ENCODE measurements at places on chromosomes 3 and 15.
A peak's percentile ranks its signal among the peaks of the same experiment; 100 is the strongest.

- no peak for DNase-seq
Observed at GRCh38 chr3:57855281-57855680, 99.2 kb downstream of the SLMAP start.

- peak; percentile 1 for DNase-seq
Observed at GRCh38 chr15:83837945-83838571, 184.1 kb downstream of the ADAMTSL3 start.

- no peak for DNase-seq
Observed at GRCh38 chr15:67413770-67414390, 107.1 kb upstream of the C15orf61 start.

DNA sequence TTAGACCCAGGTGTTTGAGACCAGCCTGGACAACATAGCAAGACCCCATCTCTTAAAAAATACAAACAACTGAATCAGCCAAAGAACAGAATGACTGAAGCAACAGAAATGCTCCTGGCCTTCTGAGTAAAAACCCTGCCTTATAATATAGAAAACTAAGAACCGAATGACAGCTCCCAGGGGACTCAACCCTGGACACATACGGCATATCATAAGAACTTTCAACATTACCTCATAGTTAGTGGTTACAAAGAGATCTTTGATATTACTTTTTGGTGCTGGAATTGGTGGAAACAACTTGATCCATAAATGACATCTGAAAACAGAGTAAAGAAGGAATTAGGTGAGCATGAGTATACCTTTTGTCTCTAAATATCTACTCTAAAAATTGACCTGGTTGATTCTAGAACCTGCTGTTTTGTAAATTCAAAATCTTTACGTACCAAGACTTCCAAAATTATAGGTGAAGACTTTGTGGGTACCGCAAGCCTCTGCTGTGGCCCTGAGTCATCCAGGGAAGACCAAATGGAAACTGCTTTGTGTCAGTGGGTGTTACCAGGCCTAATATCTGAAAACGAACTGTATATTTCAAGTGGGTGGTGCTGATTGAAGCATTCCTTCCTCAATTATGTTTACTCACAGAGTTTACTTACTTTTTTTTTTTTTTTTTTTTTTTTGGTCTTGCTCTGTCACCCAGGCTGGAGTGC, 35.5 kb downstream of the IL5RA start:
- no peak for DNase-seq

DNA sequence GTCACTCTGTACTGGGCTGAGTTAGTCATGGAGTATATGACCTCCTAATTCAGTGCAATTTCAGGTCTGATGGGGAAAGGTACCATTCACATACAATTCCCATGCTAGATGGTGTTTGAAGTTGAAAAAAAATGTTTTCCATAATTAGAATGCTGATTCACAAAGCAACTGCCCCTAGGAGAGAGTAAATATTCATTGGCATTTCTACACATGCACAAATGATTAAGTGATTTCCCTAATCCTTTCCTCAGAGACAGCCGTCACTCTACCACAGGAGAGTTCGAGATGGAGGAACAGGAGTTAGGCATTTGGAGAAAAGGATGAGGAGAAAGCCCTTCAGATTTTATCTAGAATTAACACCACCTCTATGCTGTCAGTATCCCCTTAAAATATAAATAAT, 32.5 kb downstream of the GADL1 start:
- no peak for DNase-seq

GRCh38 chr3:197561926-197562325, 6.2 kb upstream of the BDH1 start:
- DNase-seq: no peak

DNA sequence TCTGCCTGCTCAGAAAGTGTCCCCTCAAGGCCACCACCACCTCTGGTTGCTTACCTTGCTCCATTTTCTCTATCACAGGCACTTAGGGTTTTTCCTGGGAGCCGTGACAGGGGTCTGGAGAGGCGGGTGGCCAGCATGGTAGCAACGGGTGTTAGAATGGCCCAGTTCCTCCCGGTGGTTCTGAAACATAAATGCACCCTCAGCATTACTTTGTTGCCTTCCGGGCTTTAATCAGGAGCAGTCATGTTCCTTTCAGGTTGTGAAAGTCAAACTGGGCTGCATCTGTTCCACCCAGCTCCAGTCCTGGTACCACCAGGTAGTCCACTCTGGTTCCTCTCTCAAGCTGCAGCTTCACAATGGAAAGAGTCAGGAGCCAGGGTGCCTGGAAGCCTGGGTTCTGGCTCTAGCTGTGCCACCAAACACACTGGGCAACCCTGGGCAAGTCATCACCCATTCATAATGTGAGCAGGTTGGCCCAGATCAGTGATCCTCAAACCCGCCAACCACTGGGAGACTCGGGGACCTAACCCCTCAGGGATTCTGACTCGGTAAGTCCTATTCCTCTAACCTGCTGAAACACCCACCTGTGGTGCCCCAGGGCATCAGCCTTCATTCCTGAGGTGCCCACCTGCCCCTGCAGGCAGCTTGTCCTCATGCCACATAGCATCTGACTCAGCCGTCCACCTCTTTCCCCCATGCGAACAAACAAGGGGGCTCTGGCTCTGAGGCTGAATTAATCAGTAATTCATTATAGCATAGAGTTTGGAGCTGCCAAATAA, 9.3 kb downstream of the BDH1 start:
- no peak for DNase-seq

DNA sequence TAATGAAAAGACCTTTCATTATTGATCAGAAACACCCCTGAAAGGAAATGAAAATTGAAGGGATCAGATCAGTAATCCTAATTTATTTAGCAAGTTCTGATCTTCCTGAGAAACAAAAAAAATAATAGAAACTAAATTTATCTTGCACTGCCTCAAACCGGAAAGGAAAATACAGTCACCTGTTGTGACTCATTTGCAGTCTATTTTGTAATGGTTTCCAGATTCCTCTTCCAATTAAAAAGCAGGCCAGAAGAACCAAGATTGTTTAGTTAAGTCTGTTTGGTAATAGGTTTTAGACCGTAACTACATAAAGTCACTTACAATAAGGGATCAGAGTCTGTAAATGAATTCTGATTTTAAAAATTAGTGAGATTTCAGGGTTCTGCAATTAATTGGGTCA, 49.7 kb upstream of the ATOSA start:
- no peak for DNase-seq

DNA sequence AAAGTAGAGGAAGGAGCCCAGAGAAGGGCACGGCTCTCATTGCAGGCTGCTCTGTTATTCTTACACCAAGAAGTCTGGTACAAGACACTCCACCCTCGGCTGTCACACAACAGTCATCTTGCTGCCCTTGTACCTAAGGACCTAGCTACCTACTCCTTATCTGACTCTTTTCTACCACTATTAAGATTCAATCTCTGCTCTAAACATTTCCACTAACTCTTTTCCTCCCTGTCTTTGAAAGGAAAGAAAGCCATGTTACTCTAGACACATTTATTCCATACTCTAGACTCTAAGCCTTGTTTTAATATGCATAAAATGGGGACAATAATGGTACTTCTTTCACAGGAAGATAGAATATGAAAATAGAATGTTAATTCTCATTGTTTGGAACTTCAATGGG, 73.3 kb upstream of the C3orf49 start:
- DNase-seq: no peak

DNA sequence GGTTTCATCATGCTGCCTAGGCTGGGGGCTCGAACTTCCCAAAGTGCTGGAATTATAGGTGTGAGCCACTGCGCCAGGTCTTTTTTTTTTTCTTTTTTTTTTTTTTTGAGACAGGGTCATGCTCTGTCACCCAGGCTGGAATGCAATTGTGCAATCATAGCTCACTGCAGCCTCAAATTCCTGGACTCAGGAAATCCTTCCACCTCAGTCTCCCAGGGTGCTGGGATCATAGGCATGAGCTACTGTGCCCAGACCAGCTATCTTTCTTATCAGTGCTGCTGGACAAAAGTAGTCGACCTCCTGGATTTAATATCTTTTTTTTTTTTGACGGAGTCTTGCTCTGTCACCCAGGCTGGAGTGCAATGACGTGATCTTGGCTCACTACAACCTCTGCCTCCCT, 60.8 kb downstream of the TFDP2 start:
- no peak for DNase-seq

DNA sequence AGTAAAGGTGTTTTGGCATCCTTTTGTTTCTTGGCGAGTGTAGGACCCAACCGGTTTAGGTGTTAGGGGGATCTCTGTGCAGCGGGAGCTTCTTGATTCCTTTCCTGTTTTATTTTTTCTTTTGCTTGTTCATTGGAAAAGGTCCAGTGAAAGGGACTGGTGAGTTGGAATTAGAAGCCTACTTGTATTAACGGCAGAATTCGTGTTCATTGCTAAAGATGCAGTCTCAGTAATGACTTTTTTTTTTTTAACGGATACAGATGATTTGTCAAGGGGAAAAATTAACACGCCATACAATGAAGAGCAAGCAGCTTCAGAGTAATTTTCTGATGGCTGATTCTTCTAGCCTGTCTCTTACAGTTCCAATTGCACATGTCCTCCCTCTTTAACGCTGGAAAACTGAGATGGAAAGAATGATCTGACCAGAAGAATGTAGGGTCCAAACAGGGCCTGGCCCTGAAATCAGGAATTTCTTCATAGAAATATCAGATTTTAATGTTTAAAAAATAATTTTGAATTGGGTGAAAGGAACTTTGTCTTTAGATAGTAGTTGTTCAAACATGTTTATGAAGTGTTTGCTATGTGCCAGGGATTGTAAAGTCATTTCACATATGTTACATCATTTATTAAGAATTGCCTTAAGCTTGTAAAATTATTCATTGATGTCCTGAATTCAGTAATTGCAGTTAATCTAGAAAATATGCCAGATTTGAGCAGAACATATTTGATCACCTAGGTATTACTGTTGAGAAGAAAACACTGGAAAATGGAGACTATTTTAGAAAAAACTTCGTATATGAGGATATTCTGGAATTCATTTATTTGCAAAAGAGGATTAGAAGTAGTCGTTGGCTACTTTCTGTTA, 1.4 kb downstream of the MAPK6 start:
- DNase-seq: no peak

DNA sequence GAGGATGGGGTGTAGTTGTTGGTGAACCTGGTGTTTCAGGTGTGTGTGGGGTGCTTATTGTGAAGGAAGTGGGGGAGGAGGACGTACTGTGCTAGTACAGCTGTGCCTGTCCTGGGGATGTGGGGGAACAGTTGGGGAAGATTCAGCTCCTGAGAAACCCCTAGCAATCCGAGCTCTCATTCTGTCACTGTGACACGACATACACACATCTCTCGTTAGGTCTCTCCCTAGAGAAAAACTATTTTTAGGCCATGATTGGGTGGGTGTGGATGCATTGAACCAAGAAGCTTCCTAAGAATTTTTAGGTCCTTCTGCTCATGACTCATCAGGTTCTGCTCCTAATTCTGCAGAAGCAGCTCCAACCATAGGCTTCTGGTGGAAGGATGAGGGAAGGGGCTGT, 54.3 kb downstream of the SLC30A4 start:
- no peak for DNase-seq

DNA sequence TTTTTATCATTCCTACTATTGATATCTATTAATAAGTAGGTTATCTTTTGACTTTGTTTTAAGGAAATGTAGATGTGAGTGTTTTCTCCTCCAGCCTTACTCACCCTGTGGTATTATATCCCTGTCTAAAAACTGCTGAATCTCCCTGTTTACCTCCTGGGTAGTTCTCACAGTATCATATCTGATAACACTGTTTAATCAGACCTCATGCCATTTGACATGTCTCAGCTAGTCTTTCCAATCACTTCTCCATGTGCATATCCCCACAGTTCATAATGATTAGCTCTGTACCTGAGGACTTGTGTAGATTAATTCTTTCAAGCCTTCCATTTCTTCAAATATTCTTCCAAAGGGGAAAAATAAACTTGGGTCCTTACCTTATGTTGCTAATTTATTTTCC, 30.7 kb downstream of the DUOX2 start:
- DNase-seq: no peak

DNA sequence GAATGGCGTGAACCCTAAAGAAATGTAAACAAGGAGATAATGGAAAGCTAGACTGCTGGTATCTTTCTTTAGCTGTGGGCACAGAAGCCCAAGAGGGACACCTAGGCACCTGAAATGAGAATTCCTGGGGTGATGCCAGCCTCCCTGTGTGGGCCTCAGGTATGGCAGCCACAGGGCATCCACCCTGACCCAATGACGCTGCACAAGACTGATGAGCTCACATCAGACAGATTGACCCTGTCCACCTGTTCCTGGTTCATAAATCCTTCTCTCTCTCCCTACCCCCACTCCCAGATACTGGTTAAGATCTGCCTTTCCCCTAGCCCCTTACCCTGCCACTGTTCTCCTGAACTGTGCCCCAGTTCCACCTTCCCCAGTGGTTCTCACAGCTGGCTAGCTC, 1.5 kb downstream of the GLB1 start:
- DNase-seq: no peak

DNA sequence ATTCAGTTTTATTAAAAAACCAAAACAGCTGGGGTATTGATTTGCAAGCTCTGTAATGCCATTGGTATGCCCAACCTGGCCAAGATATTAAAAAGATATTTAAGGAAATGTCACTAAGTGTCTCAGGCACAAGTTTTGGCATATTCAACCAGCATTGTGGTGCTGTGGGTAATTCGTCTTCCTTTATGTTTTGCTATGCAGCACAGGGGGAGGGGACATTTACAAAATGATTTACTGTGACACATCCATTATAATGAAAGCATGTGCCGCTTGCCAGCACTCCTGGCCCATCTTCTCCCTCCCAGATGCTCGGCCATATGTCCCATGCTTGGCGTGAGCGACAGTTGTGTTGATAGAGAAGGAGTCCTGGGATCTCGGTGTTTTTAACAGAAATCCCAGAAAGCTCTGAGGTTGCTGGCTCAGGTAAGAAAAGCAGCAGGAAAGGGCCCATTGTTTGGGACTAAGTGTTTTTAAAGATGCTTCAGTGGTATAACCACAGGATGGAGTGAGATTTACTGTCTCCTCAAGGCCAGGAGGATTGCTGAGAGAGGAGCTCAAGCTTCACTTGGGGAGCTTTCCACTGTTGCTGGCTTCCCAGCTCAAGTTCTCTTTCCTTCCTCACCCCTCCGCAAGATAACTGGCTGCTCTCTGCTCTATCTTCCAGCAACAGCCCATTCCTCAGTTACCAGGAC, 158.2 kb upstream of the TSC22D2 start:
- DNase-seq: no peak

GRCh38 chr3:11558411-11558903, 85.3 kb downstream of the VGLL4 start:
- DNase-seq: no peak

- DNase-seq: no peak
Observed at GRCh38 chr3:13874891-13875290, 5.0 kb downstream of the WNT7A start.

DNA sequence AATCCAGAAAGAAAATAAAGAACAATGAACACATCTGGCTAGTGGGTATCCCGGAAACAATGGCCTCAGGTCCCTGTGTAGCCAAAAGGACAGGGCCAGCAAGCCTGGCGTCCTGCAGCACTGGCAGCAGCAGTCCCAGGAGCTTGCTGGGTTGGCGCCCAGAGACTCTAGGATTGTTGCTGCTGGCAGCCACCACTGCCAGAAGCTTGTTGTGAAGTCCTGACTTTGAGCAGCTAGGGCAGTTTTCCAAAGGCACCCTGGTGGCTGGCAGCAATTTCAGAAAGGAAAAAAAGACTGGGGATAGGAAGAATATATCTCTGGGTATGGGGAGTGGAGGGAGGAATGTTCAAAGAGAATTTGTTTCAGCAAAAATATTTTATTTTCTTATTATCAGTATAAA, 11.3 kb downstream of the SHQ1 start:
- no peak for DNase-seq

- no peak for DNase-seq
Observed at GRCh38 chr3:107581230-107581629, 58.5 kb downstream of the BBX start.

- no peak for DNase-seq
Observed at GRCh38 chr3:154584041-154584440, 154.1 kb upstream of the GPR149 start.

- DNase-seq: no peak
Observed at GRCh38 chr15:65940618-65940909, 71.3 kb downstream of the RAB11A start.
